ENCODE measurements at places on chromosomes 4 and X. TPM values are rescaled to one million over a fixed set of nuclear protein-coding genes. Genes with fewer than 3 reads are reported as not detected.

DNA sequence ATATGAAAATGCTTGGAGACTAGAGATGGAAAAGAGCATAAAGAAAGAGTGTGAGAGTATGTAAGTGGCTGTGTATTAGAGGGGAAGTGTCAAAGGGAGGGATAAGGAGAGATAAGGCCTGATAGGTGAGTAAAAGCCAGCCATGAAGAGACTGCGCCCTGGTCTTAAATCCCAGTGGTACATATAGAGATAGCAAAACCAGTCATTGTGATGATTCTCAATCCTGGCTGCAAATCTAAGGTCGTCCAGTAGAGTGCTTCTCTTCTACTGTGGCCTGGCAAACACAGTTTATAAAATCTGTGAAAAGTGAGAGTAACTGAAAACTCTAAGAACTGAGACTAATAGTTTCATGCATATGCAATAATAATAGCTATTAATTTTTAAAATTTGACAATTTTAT lies 86.9 kb downstream of the MAB21L2 start:
- ATAC-seq = no peak

GRCh38 chr4:13261486-13262257 lies 222.5 kb downstream of the RAB28 start:
- no peak for ATAC-seq

DNA sequence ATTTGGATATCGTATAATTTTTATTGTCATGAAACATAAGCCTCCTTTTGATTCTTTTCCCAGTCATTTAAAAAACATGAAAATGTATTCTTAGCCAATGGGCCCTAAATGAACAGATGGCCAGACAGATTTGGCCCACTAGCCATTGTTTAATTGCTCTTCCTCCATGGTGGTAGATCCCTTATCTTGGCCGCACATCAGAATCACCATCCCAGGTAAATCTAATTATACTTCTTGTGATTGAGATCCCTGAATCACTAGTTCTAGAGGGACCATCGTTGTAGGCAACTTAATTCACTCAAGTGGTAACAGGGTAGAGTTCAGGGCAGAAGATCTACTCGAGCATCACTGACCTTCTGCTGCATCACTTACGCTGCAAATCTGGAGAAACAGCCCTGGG lies 24.1 kb upstream of the VCX3A start:
- no peak for ATAC-seq

DNA sequence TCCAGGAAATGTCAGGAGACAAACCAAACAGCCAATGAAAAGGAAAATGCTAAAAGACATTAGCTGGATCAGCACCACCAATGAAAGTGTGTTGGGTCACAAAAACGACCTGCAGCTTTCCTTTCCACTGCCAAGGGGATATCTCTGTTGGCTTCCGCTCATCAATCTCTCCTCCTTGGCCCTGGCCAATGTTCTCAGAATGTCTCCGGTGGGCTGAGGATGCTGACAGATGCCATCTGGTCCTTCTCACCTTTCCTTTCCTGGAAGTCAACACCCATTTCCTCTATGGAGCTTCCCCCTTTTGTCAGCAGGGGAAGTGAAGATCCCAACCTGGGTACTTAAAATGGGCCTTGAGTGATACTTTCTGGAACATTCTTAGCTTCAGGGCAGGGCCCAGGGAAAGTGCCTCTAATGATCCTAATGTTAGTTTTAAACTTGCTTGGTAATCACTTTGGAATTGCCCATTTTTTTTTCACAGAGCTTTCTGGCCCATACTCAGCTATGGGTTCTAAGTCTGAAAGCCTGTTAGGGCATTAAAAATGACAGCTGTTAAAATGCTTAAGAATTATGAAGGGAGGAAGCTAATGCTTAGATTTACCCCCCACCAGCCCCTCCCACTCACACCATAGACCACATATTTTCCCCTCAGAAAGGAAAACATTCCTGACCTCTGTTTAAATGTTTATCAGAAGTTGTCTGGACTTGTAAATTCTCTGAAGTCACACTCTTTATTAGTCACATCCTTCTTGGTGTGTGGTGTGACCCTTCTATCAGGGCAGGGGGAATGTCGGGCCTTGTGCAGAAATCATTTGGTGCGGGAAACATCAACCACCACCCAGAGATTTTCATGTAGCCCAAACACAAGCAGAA lies 29.2 kb downstream of the IGFBP7 start:
- no peak for ATAC-seq

Gene NEK1
- total RNA-seq = 17.7 TPM

DNA sequence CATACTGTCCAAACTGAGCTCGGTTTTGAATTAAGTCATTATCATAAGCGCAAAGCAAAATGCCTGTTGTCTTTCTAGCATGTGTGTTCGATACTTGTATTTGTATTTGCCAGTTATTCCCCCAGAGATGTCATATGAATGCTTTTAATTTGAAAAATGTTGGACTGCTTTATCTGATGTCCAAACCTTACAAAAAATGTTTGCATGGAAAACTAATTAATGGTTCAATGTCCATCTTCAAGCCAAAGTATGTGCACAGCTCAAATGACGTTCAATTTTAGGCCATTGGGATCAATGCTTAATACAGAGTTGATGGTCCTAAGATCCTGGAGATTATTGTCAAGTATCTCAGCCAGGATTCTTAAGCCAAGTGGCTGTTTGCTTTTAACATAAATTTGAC lies 17.2 kb upstream of the HPGDS start:
- no peak for ATAC-seq

DNA sequence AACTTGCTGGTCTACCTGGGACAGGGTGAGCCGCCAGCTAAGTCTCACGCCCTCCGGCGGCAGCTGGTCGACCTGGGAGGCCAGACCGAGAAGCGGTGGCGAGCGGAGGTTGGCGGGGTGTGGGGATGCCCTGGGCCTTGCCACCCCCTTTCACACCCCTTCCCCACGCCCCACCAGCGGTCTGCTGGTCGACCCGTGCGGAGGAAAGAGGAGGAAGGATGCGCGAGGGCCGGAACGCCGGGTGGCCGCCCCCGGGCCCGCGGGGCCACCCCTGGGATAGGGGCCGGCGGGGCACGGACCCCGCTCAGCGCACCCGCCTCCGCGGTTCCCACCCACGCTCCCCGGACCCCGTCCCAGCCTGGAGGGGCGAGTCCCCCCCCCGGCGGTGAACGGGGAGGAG lies 28.3 kb upstream of the DCAF12L1 start:
- no peak for ATAC-seq

Measured in motor neuron (in vitro differentiated cells).